ENCODE measurements at places on chromosomes 6 and 20.

DNA sequence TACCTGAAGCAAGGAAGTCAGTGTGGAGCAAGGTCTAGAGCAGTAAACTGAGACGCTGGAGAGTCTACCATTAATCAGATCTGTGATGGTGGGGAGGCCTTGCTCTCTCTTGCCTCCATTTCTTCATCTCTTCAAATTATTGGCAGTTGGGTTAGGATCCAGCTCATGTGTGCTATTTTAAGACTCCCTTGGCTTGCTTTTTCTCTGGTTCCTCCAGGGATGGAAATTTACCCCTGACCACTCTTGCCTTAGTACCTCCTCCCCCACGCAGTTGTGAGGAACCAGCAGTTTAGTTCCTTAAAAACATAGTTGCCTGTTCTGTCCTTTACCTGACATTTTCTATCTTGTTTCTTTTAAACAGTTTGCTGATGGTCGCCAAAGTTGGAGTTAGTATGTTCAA is 7.4 kb downstream of the TMEM14C start:
- DNase-seq, result no peak

DNA sequence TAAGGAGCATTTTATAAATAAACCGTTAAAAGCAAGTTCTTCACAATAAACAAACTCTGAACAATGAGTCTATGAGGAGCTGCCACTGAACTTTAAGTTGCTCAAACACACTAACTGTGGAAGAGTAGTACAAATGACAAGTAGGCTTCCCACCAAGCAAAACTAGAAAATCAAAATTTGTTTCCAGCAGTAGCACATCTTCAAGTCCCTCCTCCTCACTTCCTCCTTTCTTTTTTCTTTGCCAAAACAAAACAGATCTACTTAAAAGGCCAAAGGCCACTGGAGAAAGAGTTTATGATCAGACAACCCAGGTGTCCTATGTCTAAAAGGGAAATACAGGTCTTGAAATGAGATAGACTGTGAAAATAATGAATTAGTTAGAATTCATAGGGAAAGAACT is 17.1 kb upstream of the FAM135A start:
- DNase-seq, result no peak

GRCh38 chr20:41248368-41249024 is 69.0 kb downstream of the ZHX3 start:
- DNase-seq, result peak; percentile 53

- peak; percentile 7 for DNase-seq
Measured at GRCh38 chr6:134437376-134437775, 119.5 kb upstream of the SGK1 start.

DNA sequence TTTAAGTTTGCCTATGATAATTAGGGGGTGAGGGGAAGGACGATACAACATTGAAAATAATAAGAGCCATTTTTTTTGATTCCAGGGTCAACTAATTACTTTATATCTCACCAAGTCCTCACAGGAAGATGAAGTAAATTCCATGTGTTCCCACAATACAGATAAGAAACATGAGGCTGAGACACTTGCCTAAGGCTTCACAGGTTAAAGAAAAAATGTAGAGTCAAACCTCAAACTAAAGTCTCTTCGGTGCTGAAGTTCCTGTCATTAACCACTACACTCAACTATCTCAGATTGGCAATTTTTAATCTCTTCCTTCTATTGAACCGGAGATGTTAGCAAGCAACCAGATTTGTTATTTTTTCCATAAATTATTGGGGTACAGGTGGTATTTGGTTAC is 33.0 kb downstream of the MRAP2 start:
- DNase-seq, result no peak

DNA sequence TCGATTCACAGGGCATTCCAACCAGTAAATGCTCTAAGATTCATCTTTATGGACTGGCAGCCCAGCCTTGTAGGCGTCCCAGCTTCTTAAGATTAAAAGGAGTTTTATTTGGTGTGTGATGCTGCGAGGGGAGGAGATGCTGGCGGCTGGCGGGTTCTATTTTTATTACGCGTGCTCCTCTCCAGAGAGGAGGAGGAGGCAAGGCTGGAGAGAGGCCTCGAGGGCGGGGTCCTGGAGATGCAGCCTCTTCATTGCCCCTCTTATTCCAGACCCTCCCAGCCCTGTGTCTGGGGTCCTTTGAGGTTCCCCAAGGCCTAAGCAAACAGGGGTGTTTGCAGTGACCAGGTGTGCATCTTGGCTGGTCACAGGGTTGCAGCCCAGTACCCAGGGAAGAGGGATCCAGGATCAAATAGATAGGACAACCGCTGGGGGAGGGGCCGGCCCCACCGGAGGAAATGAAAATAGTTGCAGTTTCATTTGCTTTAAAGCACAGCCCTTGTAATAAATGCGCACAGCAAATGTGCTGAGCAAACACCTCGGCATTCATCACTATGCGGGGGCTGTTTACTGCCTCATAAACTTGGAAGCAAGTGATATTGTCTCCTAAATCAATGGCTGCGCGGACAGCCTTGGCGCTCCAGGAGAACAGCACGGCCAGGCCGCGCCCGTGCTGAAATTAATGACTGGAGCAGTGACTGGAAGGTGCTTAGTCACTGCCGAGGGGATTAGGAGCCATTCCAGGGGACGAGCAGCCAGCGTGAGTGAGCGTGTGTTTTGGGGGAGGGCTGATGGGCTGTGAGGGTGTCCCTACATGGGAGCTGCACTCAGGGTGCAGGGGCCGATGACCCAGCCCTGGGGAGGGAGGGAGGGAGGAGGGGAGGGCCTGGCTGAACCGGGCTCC is 83.0 kb downstream of the TMEM242 start:
- peak; percentile 7 for DNase-seq

DNA sequence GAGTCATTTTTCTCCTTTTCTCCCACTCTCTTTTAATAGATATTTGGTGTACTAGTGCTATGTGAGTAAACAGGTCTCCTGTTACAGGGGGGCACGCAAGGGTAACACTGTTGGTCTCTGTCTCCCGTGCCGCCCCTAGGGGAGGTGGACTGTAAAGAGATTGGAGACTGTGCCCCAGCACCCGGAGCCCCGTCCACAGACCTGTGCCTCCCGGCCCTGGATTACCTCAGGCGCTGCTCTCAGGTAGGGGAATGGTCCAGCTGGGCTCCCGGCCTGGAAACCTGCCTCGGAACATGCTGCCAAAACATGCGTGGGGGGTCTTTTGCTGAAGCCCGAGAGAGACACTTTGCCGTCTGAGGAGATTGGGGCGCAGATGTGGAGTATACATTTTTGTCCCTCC is 66.4 kb upstream of the SMIM28 start:
- no peak for DNase-seq

DNA sequence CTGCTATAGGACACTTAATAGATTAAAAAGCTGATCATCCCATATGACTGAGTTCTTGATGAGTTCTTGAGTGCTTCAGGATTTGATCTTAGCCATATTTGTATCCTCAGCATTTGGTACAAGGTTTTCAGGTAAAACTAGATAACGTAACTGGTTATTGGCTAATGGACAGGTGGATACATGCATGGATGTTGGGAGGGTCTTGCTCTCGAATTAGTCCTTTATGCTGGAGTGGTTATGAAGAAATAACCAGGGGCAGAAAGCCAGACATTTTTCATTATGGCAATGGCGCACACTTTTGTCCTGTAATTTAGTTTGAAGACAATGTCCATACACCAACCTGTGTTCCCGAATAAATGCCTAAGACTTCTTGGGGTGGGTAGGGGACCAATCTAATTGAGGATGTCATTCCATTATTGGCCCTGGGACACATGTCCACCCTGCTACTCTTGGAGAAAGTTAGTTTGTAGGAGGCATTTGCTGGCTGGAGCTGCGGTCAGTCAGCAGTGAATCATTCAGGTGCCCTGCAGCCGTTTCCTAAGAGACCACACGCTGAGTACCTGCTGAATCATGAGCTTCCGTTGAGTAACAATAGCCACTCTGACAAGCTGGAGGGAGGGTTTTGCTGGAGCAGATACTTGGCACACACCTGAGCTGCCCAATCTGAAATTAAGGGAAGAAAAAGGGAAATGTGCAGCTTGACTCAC is 194.4 kb downstream of the FOXA2 start:
- peak; percentile 72 for DNase-seq
